Activated naive CD4-positive, alpha-beta T cell treated with anti-CD3 and anti-CD28 coated beads, Interleukin-2, amount 50 U/mL, for 72 hours (primary cell): ENCODE measurements at places on chromosomes 3 and 15. TPM values are rescaled to one million over a fixed set of nuclear protein-coding genes. Genes with fewer than 3 reads are reported as not detected.

GRCh38 chr3:126184465-126185000 lies 4.1 kb upstream of the ALDH1L1 start:
- DNase-seq: no peak

The SYNPR gene
- total RNA-seq: not detected

- DNase-seq: no peak
Measured at GRCh38 chr3:123021388-123021787, 6.2 kb downstream of the SEMA5B start.

The PIK3CB gene
- total RNA-seq: 21.7 TPM

- DNase-seq: no peak
Measured at GRCh38 chr3:8567784-8568575, 66.4 kb downstream of the LMCD1 start.

DNA sequence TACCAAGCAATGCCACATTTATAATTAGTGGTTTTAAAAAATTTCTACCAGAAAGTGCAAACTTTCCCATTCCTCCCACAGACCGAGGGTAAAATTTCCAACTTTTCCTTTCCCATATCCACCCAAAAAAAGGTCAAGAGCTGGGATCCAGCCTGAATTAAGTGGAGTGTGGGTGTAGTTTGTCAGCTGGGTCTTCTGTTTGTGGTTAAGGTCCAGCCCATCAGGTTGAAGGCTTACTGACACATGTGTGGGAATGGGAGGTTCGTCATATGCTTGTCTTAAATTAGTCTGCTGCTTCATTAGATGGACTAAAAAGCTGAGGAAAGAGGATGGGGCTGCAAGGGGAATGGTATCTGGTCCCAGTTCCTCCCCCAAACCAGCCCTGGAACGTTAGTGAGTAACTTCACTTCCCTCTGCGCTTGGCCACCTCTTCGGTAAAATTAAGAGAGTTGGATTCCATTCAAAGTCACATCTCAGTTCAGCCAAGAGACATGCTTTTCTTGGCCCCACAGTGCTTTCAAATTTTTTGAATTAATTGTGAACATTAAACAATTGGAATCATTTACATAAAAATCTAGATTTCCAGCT lies 59.0 kb upstream of the PLCL2 start:
- no peak for DNase-seq
